ENCODE measurements at places on chromosomes 3 and 15.
A peak's percentile ranks its signal among the peaks of the same experiment; 100 is the strongest.

DNA sequence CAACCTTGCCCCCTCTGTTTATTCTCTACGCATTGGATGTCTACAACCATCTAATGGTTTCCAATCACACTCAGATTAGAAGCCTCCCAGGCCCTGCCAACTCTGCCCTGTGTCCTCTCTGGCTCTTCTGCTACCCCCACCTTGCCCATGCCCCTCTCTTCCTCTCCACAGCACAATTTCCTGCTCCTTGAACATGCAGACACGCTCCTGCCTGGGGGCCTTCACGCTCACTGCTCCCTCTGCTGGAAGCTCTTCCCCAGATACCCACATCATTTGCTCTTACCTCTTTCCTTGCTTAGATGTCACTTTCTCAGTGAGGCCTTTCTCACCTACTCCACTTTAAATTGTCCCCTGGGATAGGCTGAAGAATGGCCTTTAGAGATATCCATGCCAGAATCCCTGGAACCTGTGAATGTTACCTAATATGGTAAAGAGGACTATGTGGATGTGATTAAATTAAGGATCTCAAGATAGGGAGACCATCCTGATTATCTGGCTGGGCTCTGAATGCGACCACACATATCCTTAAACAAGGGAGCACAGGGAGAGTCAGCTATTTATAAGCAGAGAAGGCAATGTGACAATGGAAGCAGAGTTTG is 9.9 kb downstream of the KY start:
- DNase-seq = peak; percentile 26

DNA sequence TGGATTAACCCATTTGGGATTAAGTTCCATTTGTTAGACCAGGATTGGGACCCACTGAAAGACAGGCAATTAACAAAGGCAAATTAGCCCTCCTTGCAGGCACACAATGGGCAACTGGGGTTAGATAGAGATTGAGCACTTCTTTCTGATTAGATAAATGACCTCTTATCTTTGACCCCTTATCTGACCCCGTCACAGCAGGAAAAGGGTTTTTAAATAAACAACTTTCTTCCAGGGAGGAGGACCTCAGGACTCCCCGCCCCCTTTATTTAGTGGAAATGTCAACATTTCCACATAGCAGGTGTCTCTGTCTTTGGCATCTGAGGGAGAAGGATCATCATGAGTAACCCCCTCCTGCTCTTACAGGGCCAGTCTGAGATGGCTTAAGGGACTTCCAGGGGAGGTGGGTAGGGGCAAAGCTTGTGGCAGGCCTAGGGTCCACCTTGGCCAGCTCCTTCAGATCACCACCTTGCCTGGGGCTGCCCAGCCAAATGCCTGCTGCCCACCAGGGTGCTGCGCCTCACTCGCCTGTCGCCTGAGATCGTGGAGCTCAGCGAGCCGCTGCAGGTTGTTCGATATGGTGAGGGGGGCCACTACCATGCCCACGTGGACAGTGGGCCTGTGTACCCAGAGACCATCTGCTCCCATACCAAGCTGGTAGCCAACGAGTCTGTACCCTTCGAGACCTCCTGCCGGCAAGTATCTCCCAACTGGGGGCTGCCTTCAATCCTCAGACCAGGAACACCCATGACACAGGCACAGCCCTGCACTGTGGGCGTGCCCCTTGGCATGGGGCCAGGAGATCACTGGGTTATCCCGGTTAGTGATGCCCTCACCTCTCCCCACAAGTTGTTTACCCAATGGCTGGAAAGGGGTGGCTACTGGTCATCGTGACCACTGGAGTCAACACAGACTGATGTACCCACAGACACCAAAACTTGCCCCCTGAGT is 2.6 kb upstream of the WDR6 start:
- peak; percentile 27 for DNase-seq

GRCh38 chr3:64385277-64385676 is 160.0 kb upstream of the PRICKLE2 start:
- no peak for DNase-seq

DNA sequence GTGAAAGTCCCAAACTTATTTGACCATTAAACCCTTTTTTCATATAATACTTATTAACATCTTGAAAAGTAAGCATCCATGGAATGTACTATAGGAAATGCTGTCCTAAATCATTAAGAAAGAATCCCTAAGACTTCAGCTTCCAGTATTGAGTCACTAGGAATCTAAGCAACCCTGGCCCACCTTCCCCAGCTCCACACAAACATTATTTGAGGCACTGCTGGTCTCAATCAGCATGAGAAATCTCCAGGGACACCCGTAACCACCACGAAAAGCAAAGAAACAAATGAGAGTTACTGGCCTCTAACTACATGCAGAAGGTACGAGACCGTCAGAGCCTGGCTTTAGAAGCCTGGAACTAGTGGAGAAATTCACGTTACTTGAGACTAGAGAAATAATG is 68.2 kb downstream of the POLQ start:
- no peak for DNase-seq

GRCh38 chr3:157147099-157147803 is 12.7 kb downstream of the CCNL1 start:
- DNase-seq = no peak

DNA sequence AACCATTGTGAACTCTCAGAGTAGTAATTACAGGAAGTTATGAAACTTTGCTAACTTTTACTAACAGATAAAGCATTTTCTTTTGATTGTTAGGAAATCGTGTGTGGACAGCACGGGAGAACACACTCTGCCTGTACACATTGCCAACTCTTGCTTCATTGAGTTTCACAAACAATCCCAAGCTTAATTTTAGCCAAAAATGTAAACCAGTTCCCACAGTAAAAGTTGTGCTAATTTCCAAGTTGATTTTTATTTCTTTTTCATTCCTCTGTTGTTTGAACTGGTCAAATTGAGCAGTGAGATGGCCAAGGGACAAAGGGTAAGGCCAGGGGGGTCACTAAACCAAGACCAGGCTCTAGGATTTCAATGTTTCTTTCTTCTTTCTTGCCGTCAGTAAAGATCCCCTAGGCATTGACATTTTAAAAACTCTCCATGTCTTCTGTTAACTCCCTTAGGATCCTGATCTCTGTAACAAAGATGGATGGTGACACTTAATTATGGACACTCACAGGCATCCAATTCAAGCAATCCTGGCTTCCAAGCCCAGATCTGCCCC is 414.9 kb downstream of the RBMS3 start:
- DNase-seq = no peak

DNA sequence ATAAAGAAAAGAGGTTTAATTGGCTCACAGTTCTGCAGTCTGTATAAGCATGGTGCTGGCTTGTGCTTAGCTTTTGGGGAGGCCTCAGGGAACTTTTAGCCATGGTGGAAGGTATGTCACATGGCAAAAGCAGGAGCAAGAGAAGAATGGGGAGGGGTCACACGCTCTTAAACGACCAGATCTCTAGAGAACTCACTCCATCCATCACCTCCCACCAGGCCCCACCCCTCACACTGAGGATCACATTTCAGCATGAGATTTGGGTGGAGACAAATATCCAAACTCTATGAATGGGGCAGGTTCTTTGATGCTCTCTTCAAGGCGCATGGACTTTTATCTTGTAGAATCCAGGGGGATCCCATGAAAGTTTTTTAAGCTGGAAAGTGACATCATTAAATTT is 75.7 kb downstream of the ITPR1 start:
- no peak for DNase-seq

GRCh38 chr15:31901501-31901900 is 128.8 kb upstream of the CHRNA7 start:
- no peak for DNase-seq

All from suppressor macrophage (primary cell).